H54 (cell line): ENCODE measurements at places on chromosomes 7 and 10.

- DNase-seq, result no peak
These were observed 46.6 kb downstream of the PRKAG2 start for GRCh38 chr7:151830121-151830830.

GRCh38 chr10:121459622-121460453 is 138.4 kb downstream of the FGFR2 start:
- DNase-seq, result no peak

GRCh38 chr10:108779501-108779900 is 1143.8 kb downstream of the XPNPEP1 start:
- DNase-seq, result no peak

GRCh38 chr7:29282819-29283414 is 88.3 kb downstream of the CHN2 start:
- no peak for DNase-seq

GRCh38 chr7:920351-921070 is 34.0 kb downstream of the ADAP1 start:
- DNase-seq, result no peak

DNA sequence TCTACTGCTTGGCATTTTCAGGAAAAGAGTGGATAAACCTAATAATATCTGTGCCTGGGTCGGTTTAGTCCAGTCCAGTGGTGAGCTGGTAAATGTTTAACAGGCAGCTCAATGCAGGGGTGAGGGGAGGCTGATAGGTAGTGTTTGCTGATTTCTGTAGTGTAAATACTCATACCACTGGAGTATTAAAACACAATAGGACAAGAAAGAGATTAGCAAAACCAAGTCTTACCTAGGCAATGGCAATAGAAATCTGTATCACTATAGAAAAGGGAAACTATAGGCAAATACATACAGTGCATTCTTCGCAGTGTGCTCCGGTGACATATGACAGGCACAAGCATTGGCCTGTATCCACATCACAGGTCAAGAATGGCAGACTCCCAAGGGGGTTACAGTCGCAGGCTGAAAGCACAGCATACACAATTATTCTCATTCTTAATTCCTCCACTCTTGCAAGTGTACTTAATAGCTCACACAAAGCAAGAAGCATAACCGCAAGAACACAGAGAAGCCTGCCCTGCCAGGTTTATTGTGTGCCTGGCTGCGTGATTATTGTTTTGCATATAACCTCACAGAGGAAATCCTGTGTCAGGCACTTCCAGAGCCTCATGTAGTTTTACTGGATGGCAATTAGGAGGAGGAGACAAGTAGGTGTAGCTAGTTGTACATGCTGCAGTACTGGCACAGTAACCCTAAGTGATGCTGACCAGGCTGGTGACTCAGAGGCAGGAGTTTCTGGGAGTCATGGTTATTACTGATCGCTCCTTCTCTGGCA is 35.0 kb downstream of the LAMB4 start:
- DNase-seq, result peak; percentile 63

- DNase-seq, result peak; percentile 76
These were observed 38.8 kb downstream of the TMEM270 start for GRCh38 chr7:73899731-73900142.

DNA sequence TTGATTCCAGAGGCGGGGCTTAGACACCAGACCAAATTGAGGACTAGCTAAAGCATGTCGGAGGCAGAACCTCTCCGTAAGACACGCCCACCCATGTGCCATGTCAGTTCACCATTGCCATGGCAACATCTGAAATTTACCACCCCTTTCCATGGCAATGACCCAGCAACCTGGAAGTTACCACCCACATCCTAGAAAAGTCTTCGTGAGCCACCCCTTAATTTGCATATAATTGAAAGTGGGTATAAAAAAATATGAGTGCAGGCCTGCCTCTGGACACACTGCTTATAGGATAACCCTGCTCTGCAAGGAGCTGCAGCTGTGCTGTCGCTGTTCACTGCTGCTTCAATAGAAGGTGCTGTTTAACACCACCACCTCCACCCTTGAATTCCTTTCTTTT is 28.0 kb downstream of the TMEM270 start:
- DNase-seq, result no peak

GRCh38 chr10:57294698-57295097 is 933.6 kb upstream of the ZWINT start:
- no peak for DNase-seq

- DNase-seq, result no peak
These were observed 891.9 kb upstream of the MBL2 start for GRCh38 chr10:53664282-53665019.

DNA sequence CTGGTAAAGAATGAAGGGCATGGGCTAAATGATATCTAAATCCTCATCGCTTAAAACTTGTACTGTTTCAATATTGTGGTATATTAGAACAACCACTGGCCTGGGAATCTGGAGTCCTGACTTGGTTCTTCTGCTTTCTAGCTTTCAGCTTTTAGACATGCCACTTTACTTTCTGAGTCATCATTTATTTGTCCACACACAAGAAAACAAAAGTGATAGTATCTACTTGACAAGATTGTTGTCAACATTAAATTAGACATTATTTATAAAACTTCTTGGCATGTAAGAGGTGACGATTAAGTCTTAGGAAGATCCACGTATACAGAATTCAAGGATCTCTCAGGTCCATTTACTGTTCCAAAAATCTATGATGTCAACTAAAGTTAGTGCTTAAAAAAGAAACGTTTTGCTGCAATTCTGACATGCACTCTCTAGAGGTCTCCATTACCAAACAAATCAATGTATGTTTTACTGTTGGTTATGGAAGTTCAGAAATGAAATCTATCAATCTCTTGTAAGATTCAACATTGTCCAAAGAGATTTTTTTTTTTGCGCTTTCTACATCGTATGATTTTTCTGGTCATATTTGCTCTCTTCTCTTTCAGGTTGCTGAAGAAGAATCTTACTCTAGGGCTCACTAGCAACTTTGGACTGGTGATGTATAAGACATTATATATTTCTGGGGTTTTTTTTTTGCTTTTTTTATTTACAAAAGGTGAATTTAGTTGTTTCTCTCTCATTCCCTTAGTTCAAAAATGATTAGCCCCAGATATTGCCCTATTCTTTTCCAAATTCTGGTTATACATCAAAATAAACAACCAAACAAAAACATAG is 53.6 kb upstream of the DYNC1I1 start:
- DNase-seq, result no peak

GRCh38 chr10:1102416-1102815 is 46.2 kb downstream of the WDR37 start:
- DNase-seq, result no peak

DNA sequence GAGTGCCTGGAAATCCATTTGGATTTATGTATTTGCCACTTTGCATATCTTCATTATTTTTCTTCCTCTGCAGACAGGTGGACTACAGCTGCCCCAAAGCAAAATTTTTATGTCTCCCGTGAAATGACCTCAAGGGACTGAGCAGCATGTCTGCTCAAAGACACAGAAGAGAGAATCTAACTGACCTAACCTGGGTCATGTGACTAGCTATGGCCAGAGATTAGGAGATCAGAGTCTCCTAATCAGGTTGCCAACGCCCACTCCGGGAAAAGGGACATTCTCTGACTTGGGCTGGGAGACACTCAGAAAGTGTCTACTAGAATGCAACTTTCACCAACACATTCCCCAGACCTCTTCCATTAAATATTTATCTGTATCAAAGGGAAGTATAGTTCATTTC is 2.5 kb upstream of the BAMBI start:
- no peak for DNase-seq

DNA sequence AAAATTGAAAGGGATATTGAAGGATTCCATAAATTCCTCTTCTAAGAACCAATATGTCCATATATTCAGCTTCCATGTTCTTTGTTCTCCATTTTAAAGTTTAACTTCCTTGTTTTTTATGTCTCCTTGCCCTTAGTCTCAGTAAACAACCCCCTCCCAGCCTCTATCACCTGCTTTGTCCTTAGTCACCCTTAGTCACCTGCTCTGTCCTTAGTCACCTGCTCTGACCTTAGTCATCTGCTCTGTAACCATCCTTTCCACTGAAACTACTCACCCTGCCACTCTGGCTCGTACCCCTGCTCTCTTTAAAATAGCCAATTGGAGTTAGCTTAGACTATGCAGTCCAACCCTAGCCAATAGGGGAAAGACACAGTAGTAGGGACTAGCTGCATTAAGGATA is 136.2 kb upstream of the TMEM106B start:
- no peak for DNase-seq

- peak; percentile 45 for DNase-seq
These were observed 15.6 kb upstream of the PPIF start for GRCh38 chr10:79331709-79332108.

DNA sequence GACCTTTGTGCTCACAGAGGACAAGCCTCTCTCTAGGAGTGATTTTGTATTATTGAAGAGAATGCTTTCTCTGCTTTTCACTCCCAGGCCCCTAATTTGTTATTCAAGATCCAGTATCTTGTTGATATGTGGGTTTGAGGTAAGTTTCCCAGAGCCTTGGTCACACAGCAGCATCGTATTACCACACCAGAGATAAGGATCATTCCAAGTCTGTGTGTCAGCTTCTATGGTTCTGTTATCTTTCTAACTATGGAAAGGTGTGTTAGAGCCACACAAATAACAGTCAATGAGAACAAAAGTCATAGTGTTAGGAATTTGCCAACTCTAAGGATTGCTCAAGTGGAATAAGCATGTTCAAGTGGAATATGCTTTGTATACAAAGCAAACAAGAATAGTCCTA is 1208.3 kb downstream of the GATA3 start:
- no peak for DNase-seq

- no peak for DNase-seq
These were observed 21.7 kb downstream of the ZNF503 start for GRCh38 chr10:75379817-75380216.

- DNase-seq, result no peak
These were observed 204.9 kb upstream of the FRMD4A start for GRCh38 chr10:14535457-14536130.

GRCh38 chr7:101390901-101391301 is 28.2 kb downstream of the COL26A1 start:
- DNase-seq, result no peak

- DNase-seq, result no peak
These were observed 48.6 kb downstream of the CLEC2L start for GRCh38 chr7:139572071-139572470.

- DNase-seq, result no peak
These were observed 94.2 kb upstream of the PHYHIPL start for GRCh38 chr10:59082249-59082648.

DNA sequence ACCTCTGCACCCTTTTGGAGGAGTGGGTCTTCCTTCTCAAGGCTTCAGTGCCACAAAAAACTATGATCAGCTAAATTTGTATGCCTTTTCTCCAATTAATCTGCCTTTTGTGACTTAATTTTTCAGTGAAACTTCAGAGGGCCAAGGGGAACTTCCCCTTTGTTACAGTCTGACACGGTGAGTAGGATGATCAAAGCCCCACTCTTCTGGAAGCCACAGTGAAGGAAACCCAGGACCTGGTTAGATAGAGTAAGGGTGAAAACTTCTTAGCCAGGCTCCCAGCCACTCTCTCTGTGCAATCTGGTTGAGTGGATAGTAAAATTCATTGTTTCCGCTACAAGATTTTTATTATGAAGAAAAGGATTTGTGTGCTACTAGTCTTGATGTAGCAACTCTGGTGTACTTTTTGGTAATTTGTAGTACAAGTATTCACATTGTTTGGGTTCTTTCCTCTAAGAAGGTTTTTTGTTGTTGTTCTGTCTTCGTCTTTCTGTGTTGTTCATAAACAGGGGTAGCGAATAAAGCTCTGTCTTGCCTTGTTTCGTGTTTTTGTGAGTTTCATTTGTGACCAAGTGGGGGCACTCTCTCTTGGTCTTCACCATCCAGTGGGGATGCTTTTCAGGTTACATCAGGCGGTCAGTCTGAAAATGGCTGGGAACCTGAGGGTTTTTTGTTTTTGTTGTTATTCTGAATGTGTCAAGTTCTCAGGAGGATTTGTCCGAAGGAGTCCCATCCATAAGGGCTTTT is 268.5 kb upstream of the NPSR1 start:
- DNase-seq, result no peak
